ENCODE measurements at places on chromosomes 13 and 19.

DNA sequence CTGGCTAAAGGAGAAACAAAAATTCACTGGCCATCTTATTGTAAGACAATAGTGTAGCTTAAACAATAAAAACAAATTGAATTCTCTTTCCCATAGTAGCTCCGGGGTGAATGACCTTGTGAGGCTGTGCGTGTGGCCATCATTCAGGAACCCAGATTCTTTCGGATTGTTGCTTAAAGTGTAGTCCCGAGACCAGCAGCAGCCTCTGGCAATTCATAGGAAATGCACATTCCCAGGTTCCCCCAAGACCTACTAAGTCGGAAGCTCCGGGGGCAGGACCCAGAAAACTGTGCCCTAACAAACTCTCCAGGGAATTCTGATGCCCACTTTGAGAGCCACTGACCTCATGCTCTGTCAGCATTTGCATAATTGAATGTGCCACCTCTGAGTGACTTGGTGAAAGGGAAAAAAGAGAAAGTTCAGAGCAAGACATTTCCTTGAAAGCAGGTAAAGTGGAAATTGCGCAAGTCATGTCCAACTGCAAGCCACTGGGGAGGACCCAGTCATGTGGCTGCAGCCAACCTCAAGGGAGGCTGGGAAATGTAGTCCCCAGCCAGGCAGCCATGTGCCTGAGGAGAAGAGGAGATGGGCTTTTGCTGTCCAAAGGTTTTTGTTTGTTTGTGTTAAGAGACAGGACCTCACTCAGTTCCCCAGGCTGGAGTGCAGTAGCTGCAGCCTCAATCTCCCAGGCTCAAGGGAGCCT is 50.7 kb upstream of the PNMA8B start:
- peak; percentile 69 for DNase-seq

- DNase-seq = no peak
These were observed 638.9 kb downstream of the LIG4 start for GRCh38 chr13:107576430-107576829.

- no peak for DNase-seq
These were observed 1.4 kb upstream of the FREM2 start for GRCh38 chr13:38685431-38685830.

- DNase-seq = peak; percentile 99
These were observed 11.9 kb upstream of the SPATA13 start for GRCh38 chr13:24148414-24149235.

DNA sequence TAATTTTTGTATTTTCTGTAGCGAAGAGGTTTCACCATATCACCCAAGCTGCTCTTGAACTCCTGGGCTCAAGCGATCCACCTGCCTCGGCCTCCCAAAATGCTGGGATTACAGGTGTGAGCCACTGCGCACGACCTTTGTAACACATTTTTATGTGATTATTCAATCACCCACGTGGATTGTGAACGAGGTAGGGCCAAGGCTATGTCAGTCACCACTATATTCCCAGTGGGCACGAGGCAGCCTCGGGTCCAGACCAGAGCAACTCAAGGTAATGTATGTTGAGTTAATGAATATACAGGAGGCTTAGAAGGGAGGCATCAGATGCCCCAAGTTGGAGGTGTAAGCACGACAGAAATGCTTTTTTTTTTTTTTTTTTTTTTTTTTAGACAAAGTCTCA is 8.9 kb downstream of the PTGIR start:
- DNase-seq = no peak

DNA sequence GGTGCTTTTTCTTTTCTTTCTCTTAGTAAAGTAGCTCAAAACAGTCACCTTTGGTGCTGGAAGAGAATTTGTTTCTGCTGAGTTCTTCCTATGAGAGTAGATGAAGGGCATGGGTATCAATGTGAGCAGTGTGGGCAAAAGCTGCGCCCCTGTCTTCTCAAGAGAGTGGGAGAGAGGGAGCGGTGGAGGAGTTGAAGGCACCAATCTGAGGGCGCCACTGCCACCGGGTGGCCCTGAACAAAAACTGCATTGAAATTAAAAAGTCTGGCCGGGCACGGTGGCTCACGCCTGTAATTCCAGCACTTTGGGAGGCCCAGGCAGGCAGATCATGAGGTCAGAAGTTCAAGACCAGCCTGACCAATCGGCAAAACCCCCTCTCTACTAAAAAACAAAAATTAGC is 28.7 kb upstream of the EPHX3 start:
- peak; percentile 32 for DNase-seq

GRCh38 chr13:99331881-99332293 is 24.7 kb upstream of the GPR183 start:
- DNase-seq = no peak

GRCh38 chr19:6800991-6801484 is 28.5 kb downstream of the VAV1 start:
- DNase-seq = peak; percentile 78

- DNase-seq = no peak
These were observed 85.8 kb upstream of the SPATA13 start for GRCh38 chr13:24074678-24075077.

GRCh38 chr19:2018752-2019151 is 3.2 kb upstream of the BTBD2 start:
- no peak for DNase-seq

GRCh38 chr13:59750860-59751259 is 412.9 kb downstream of the DIAPH3 start:
- peak; percentile 79 for DNase-seq

DNA sequence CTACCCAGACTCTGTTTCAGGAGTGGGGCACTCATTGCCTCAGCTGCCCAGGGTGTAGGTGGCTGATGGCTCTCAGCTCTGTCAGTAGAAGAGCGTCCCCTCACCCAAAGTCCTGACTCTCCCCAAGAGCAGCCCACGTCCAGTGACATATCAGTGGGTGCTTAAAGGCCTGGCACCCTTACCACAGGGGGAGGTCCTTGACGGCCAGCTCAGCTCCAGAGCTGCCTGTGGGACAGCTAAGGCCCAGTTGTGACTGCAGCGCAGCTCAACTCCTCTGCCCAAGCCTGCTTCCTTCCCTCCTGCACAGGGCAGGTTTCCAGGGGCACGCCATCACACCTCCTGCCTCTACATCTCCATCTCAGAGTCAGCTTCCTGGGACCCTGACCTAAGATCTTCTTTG is 32.4 kb downstream of the GRIK5 start:
- no peak for DNase-seq

DNA sequence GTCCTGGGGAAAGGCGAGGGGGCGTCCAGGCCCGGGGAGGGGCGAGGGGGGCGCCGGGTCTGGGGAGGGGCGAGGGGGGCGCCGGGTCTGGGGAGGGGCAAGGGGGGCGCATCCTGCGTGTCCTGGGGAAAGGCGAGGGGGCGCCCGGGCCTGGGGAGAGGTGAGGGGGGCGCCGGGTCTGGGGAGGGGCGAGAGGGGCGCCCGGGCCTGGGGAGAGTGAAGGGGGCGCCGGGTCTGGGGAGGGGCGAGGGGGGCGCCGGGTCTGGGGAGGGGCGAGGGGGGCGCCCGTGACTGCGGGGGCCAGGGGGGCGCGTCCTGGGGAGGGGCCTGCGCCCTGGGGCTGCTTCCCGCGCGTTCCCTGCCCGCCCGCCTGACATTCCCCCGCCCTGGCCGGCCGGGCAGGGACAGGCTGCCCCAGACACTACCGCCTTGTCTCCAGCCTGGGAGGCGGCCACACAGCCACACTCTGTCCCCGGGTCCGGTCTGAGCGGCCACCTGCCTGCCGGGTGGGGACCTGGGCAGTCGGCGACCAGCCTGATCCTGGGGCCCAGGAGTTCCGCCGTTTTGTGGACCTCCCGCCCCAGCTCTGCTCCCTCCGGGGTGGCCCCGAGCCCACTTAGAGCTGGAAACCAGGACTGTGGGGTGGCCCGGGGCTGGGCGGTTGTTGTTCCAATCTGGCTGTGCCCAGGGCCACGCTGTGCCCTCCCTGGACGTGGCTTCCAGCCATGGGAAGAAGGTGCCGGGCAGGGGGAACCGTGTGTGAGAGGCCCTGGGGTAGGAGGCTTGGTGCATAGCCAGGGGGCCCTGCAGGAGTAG is 11.8 kb downstream of the PALM start:
- no peak for DNase-seq

DNA sequence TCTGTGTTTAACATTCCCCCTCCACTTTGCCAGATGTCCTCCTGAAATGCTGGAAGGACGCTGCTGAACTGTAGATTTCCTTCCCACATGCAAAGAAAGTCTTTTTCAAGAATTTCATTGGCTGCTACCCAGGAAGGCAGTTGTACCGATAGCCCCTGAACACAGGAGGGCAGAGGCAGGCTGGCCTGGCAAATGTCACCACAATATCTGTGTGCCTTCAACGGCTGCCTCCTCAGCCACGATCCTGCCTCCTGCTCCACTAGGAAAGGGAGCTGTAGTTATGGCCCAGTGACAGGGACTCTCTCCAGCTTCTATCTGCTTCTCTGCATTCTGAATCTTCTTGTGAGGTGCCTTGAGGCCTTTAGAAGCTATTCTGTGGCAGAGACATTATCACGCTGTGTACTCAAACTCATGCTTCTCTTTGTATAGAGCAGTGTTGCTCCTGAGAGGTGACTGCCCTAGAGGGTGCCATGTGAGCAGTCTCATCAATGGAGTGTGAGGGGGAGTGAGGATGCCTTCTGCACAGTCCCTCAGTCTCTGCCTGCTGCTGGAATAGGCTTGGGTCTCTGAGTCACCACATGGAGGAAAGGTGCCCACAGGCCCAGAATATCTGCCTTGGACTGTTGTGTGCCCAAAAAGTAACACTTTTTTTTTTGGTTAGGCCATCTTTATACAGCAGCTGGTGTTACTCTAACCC is 279.8 kb downstream of the DNAJC15 start:
- DNase-seq = peak; percentile 86

- no peak for DNase-seq
These were observed 20.2 kb upstream of the DGKH start for GRCh38 chr13:42028113-42028799.

DNA sequence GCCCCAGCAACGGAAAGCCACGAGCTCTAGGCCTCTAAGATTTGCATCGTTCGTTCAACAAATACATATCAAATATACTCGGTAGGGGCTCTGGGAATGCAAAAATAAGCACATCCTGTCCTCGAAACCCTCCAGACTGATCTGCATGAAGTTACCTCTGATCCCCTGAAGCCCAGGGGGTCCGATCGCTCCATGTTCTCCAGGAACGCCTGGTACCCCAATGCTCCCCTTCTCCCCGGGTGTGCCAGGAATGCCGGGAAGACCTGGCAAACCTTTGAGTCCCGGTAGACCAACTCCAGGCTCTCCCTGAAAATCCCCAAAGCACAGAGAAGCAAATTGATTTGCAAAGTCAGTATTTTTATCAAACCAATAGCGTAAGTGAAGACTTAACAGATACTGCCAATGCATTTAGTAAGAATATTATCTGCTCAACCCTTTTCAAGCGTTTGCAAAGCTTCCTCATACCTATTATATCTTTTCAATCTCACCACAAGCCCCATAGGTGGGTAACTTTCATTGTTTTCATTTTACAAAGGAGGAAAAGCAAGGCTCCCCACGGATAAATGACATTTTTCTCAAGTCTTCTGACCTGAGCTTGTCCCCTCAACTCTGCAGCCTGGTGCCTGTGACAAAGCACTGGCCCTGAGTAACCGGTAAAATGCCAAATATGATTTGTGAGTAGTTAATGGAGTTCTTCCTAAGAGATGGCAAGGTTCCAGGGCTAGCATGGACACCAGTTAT is 127.7 kb downstream of the COL4A1 start:
- no peak for DNase-seq

GRCh38 chr19:2648099-2648498 is 54.4 kb downstream of the GNG7 start:
- no peak for DNase-seq

DNA sequence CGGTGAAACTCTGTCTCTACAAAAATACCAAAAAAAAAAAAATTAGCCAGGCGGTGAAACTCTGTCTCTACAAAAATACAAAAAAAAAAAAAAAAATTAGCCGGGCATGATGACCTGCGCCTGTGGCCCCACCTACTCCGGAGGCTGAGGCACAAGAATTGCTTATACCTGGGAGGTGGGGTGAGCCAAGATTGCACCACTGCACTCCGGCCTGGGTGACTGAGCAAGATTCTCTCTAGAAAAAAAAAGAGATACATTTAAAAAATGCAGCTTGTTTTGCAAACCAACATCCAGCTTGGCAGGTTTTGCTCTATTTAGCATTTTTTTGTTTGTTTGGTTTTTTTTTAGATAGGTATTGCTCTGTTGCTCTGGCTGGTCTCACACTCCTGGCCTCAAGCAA is 6.7 kb upstream of the PGPEP1 start:
- no peak for DNase-seq

- DNase-seq = no peak
These were observed 66.1 kb downstream of the URI1 start for GRCh38 chr19:30008169-30008568.

GRCh38 chr13:28471421-28471820 is 23.5 kb downstream of the FLT1 start:
- no peak for DNase-seq

GRCh38 chr13:110354715-110355473 is 47.8 kb downstream of the COL4A2 start:
- no peak for DNase-seq

GRCh38 chr19:23913931-23914330 is 755 bp upstream of the ZNF726 start:
- DNase-seq = no peak

DNA sequence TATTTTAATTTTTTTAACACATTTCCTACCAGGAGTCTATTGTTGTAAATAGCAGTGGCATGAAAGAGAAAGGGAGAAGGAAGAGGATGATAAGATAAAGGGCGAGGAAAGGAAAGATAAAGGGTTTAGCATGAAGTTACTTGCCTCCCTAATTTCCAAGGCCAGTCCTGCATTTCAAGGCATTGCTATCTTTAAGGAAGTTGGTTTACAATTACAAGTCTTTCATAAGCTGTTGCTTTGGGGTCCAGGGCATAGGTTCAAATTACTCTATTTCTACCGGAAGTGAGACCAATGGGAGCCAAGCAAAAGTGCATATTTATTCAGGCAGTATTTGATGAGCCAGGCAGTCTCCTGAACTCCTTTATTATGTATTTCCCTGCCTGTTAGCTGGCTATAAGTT is 27.7 kb upstream of the UBL3 start:
- peak; percentile 72 for DNase-seq

DNA sequence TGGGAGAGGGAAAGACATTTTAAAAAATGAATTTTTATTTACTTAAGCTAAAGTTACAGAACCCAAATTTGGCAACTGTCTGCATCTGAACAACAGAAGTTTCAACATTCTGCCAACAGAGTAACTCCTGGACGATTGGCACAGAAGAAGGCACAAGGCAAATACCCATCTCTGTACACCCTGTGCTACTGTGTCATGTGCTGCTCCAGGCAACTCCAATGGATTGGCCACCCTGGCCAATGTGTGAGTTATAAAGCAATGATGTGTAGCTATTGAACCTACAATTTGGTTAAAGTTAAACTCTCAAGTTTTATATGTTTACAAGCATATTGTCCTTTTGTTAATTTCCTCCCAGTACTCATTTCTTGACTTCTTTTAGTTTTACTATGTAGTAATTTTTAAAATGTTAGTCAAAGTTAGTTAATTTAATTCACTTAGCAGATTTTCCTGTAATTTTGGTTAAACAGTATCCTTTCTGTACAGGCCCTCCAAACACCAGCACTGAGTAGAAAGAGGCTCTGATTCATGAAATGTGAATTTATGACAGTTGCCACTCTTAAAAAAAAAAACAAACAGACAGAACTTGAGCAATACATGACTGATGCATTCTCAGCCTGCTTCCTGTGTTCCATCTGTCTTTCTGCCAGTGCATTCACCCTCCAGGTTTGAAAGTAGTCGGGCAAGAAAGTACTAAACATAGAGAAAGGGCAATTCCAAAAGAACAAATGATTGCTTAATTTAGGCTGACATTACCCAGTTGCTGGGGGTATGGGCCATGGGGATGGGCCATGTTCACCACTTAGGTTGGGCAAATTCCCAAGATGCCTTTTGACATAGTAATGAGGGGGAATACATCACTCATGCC is 5.9 kb downstream of the STARD13 start:
- peak; percentile 64 for DNase-seq

- no peak for DNase-seq
These were observed 637 bp downstream of the RANBP3 start for GRCh38 chr19:5977222-5977784.

GRCh38 chr19:40806423-40807146 is 7.6 kb downstream of the EGLN2 start:
- peak; percentile 97 for DNase-seq
